Lower leg skin (tissue), 4 donors: ENCODE measurements at places on chromosomes 1 and 21. TPM values are rescaled to one million over a fixed set of nuclear protein-coding genes. Genes with fewer than 3 reads are reported as not detected.
A peak's percentile ranks its signal among the peaks of the same experiment; 100 is the strongest.

- no peak for DNase-seq
Observed at GRCh38 chr1:36796733-36797132, 237.6 kb downstream of the GRIK3 start.

- no peak for DNase-seq
Observed at GRCh38 chr1:101250222-101250621, 13.4 kb downstream of the S1PR1 start.

GRCh38 chr1:229817936-229818335, 191.9 kb downstream of the URB2 start:
- no peak for DNase-seq

GPX7 gene
- 8.9 TPM for total RNA-seq

GRCh38 chr1:167258858-167259257, 38.2 kb downstream of the POU2F1 start:
- no peak for DNase-seq

IFFO2 gene
- 562 TPM for total RNA-seq

UBL4B gene
- total RNA-seq = not detected

- DNase-seq = no peak
Observed at GRCh38 chr1:82099170-82099569, 298.4 kb downstream of the ADGRL2 start.

- DNase-seq = no peak
Observed at GRCh38 chr1:169308313-169309039, 59.1 kb downstream of the NME7 start.

NPPA gene
- not detected for total RNA-seq

DNA sequence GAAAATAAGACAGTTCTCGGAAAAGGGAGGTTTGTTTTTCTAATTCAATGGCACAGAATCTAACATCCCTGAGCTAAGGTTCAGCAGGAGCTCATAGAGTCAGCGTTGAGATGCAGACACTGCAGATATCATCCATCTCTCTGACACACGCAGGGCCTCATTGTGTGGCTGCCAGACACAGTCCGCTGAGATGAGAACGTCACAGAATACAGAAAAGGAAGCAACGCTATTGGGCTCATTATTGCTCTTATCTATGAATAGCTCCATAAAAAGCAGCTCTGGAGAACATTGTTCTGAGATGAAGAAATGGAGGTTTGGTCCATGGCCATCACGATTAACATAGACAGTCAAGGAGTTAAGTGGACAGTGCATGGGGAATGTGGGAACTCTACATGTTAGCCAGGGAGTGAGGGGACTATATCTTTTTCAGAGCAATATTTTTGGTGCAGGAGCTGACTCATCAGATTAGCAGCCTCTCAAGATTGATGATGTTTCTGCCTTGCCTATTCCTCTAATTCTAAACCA, 771.6 kb upstream of the CXADR start:
- no peak for DNase-seq

DNA sequence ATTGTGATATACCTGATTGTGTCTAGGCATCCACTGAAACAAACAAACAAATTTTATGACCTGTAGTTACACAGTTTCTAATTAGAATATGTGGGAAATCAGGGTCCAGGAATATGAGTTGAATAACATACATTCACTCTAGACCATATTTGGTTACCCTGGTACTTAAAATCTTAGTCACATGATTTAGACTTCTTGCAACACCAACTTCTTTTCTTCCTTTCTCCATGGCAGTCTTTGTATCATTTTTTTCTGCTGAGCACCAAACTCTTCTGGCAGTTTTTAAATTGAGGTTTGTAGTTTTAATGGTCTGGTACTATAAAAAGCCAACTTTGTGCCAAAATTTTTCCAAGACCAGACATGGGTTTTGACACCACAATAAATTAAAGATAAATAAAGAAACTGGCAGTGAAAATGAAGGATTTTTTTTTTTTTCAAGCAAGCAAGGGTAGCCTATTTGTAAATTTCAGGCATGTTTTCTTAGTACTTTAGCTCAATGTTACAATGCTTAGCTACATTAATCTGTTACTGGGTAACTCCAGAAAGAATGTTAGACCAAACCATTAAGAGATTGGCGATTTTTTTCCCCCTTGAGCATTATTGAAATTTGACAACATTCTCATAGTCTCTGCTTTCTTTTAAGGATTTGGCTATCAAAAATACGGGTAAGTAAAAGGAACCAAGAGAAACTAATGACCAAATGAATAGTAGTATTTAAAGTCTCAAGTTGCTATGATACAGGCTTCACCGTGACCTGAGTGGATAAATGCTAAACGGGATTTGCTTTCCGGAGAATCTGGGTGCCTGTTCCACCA, 108.5 kb downstream of the NFIA start:
- no peak for DNase-seq

DNA sequence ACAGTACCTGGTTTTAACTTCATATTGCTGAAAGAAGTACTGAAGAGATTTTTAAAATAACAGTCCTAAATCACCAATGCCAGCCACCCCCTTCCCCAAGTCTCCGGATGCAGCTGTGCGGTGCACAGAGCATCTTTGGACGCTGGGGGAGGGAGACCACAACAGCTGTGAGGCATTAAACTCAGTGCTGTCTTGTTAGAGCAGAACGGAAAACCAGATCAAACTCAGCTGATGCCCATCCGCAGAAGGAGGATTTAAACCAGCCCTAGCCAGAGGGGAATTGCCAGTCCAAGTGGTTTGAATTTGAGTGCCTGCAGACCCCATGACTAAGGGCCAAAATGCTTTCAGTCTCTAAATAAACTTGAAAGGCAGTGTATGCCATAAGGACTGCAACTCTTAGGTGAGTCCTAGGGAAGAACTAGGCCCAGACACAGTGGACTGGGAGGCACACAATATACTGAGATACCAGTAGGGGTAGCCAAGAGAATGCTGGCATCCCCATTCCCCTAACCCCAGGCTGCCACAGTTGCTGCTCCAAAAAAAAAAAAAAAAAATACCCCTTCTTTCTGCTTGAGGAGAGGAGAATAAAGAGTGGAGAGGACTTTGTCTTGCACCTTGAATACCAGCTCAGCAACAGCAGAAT, 576.2 kb downstream of the NEGR1 start:
- no peak for DNase-seq

ALPL gene
- total RNA-seq = 1.3 TPM

- no peak for DNase-seq
Observed at GRCh38 chr1:248871837-248872401, 13.0 kb upstream of the ZNF692 start.

GRCh38 chr1:119869995-119870394, 26.3 kb downstream of the ADAM30 start:
- no peak for DNase-seq

- DNase-seq = no peak
Observed at GRCh38 chr1:117017062-117017461, 15.5 kb downstream of the CD101 start.

TCHHL1 gene
- total RNA-seq = 6.6 TPM

DNA sequence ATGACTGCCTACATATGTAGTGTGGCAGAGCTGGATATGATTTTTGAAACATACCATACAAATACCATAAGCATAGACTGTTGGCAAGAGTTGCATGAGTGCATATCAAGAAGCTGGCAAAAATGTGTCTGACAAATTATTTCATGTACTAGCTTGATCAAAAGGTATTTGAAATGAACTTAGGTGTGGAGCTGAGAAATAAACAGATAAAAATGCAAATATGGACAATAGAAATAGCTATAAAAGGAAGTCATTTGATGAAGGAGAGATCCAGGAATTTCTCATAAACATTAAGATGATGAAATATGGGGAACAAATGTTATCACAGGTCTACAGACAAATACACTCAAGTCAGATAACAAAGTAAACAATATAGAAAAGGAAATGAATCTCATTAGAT, 609.1 kb downstream of the PTPRC start:
- DNase-seq = no peak

FHAD1 gene
- total RNA-seq = 0.52 TPM

TMEM200B gene
- total RNA-seq = 2.1 TPM

- no peak for DNase-seq
Observed at GRCh38 chr1:186304982-186305949, 69.8 kb downstream of the TPR start.

DNA sequence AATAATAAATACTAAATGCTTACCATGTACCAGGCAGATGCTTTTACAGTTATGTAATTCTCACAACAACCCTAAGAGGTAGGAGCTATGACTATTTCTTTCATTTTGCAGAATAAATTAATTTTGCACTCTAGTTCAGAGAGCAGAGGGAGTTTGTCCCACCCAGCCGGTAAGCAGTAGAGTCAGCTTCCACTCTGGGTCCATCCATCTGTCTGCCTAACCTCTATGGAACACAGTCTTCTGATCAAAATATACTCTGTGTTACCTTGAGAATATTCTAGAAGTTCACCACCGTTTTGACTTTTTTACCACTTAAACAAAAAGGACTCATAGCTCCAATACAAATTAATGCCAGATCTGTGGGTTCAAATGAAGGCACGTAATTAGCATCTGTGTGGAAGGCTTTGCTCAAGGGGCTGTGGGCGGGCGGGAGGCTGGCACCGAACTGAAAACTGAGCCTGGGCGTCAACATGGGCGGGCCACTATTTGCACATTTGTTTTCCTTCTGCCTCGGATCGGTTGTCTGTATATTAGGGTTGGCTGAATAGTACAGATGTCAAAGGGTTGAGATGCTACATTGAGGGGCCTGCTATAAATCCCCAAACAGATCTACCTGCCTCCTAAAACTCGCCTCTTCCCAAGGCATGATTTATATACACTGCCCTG, 33.1 kb upstream of the LMO4 start:
- no peak for DNase-seq

TLR5 gene
- total RNA-seq = 1.6 TPM

LRRC3 gene
- 3.0 TPM for total RNA-seq

GRCh38 chr1:213138892-213139291, 87.9 kb downstream of the RPS6KC1 start:
- no peak for DNase-seq

DNA sequence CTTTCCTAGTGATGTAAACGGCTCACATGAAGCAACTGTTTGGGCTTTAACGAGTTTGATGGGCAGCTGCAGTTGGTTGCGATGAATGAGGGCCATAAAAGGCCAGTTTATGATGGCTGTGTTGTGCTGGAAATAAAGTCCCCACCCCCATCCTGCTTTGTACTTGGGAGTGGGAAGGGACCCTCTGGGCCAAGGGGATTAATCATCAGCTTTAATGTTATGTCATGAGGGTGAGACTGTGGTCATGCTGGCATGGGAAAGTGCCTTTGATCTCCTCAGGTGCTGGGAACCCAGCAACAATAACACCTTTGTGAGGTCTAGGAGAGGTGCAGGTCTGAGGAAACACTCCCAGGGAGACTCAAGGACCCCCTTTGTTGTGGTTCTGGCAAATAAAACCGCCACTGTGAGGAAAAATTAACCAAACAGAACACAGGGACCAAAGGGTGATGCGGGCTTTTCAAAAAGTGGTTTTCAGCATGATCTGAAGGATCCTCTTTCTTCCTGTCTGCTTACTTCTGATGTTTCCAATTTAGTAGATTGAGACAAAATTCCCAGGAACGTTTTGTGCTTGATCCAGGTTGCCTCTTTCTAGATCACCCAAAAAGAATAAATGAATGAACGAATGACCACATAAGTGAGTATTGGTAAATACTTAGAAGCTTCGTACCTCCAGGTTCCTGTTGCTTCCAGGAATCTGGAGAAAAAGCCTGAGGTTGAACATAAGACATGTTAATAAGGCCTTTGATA, 257.8 kb upstream of the HOOK1 start:
- DNase-seq = no peak

- no peak for DNase-seq
Observed at GRCh38 chr1:156625436-156626078, 6.3 kb downstream of the HAPLN2 start.

- DNase-seq = no peak
Observed at GRCh38 chr1:239765163-239765562, 326.5 kb upstream of the FMN2 start.

PLA2G5 gene
- total RNA-seq = not detected

DNA sequence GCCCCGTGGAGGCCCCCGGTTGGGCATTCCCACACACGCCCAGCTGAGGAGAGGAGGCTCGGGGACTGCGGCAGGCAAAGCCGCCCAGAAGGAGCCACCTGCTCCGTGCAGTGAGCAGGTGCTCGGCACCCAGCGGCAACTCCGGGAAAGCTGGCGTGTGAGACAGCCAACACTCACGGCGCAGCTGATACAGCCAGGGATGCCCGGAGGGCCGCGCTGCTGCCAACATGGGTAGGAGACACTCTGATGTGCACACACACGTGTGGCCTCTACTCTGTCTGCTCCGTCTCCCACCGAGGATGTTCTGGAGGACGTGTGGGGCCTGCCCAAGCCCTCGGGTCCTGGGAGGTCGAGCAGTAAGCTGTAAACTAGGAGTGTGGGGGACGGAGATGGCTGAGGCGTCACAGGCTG, 12.9 kb downstream of the MORN1 start:
- no peak for DNase-seq

GRCh38 chr1:38941527-38942019, at the start of gene RHBDL2:
Gene RHBDL2, minus strand, starts transcription at chr1:38941830. Its CDS starts 22,618 bp downstream, at chr1:38919212.
- peak; percentile 40 for DNase-seq

NKAIN1 gene
- total RNA-seq = 0.46 TPM

GRCh38 chr1:91572044-91572443, 71.4 kb downstream of the CDC7 start:
- DNase-seq = no peak

DNA sequence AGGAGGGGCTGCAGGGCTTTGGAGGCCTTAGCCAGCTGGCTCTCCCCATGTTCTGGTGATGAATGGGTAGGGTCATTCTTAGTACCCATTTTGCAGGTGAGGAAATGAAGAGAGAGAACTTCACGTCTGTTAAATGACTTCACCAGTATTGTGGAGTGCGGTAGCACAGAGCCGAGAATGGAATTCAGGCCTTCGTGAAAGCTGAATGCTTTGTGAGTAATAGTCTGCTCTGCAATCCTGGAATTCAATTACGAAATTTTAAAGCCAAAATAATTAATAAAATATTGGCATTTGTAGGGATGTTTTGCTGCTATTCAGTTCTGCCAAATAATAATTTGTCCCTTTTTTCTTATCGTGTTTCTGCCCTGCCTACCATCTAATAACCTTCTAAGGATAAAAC, 197.7 kb downstream of the GREM2 start:
- DNase-seq = no peak

DNA sequence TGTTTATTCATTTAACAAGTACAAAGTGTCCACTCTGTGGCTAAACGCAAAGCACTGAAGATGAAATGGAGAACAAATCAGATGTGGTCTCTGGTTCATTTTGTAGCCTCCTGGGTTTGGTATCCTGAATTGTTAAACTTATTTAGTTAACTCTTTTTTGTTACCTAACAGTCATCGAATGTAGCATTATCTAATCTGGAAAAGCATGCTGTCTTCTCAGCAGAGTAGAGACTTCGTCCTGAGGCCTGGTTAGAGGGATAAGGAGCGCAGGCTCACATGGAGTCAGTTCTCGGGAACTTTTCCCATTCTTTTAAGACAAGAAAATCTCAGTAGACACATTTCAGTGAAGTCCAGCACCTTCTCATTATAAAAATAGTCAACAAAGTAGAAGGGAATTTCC, 33.1 kb upstream of the SH3D21 start:
- DNase-seq = no peak

LINGO4 gene
- total RNA-seq = 0.36 TPM

GRCh38 chr1:233294913-233295236, 650 bp downstream of the PCNX2 start:
- DNase-seq = no peak

ADAM30 gene
- not detected for total RNA-seq

TTC24 gene
- total RNA-seq = not detected

ALG6 gene
- total RNA-seq = 14.7 TPM

RHD gene
- not detected for total RNA-seq

GBP5 gene
- 0.44 TPM for total RNA-seq

GRCh38 chr1:99560207-99561040, 85.5 kb upstream of the PALMD start:
- no peak for DNase-seq
